Neural crest cell (in vitro differentiated cells): ENCODE measurements at places on chromosomes 2 and 18.

GRCh38 chr18:42532119-42532518 lies 577.1 kb downstream of the PIK3C3 start:
- DNase-seq, result no peak

GRCh38 chr2:239189711-239190131 lies 211.1 kb downstream of the HDAC4 start:
- DNase-seq, result no peak

- no peak for DNase-seq
Measured at GRCh38 chr2:112147382-112148168, 9.4 kb downstream of the FBLN7 start.

- DNase-seq, result no peak
Measured at GRCh38 chr2:214816008-214816533, 6.6 kb upstream of the BARD1 start.

GRCh38 chr2:200144571-200144970 lies 161.9 kb upstream of the SPATS2L start:
- DNase-seq, result no peak

DNA sequence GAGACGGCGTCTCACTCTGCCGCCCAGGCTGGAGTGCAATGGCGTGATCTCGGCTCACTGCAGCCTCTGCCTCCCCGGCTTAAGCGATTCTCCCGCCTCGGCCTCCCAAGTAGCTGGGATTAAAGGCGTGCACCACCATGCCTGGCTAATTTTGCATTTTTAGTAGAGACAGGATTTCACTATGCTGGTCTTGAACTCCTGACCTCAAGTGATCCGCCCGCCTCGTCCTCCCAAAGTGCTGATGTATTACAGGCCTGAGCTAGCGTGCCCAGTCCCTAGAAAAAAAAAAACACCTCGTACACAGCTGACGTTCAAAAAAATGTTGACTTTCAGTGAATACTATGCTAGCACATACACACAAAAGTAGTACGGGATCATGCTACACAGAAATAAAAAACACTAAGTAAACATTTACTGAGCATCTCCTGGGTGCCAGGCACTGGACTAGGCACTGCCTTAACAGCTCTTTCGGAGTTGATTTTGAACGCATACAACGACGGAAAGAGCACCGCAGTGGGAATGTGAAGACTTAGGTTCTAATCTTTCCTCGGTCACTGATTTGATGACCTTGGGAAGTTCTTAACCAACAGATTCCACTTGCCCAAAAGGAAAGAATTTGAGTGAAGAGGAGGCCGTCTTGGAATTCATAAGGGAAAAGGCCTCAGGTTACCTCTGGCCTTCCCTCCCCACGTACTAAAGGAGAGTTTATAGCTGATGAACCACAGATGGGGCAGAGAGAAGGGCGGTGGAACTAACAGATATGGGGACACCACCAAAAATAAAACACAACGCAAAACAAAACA lies 1.1 kb downstream of the DNAJC27 start:
- no peak for DNase-seq

- no peak for DNase-seq
Measured at GRCh38 chr2:848099-848498, 102.5 kb upstream of the SNTG2 start.

DNA sequence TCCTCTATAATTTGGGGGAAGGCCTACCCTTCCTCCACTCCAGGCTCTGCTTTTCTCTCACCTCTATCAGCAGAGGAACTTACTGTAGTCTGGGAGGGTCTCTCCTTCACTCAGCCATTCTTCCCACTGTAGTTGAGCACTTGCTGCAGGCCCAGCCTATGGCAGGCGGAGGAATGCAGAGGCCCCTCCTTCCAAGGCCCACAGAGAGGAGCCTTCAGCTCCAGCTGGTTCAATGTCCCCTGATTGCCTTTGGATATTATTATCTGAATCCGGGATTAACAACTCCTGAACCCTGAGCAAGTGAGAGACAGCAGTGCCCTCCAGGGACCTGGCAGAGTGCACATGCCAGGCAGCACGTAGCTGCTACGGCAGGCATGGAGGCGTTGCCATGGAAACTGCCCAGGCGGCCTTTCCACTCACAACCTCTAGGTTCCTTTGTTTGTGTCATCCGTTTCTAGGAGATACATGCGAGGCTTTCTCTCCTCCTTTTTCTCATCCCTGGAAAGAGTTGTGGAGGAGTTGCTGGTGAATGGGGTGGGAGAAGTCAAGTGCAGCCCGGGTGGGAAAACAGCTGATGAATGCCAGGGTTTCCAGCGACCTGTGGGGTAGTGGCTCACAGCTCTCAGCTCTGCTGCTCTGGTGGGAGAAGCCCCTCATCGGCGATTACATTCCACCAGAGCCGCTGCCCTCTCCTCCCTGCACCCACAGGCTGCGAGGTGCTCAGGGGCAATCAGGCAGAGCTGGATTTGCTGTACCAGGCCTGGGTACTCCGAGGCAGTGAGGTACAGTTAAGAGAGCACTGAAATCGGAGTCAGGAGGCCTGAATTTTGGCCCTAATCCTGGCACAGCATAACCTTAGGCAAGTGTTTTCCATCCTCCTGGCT lies 55.3 kb upstream of the HK2 start:
- DNase-seq, result peak; percentile 56

- DNase-seq, result no peak
Measured at GRCh38 chr2:46954951-46955571, 39.5 kb upstream of the MCFD2 start.

DNA sequence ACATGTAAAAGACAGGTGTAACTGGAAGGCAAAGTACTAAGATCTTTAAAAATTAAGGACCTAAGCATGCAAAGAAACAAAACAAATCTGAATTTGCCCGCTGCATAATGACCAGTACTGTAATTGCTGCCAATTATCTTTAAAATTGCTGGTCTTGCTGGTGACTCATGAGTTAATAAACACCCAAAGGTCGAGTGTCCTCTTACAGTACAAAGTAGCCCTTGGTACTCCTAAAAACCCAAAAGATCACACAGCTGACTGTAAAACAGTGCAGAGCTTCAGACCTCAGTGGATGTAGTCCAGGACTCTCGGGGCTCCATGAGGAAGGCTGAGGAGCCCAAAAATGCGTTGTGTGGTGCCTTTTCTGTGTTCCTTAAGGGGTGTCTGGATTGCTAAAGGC lies 308.7 kb downstream of the CNTNAP5 start:
- no peak for DNase-seq

DNA sequence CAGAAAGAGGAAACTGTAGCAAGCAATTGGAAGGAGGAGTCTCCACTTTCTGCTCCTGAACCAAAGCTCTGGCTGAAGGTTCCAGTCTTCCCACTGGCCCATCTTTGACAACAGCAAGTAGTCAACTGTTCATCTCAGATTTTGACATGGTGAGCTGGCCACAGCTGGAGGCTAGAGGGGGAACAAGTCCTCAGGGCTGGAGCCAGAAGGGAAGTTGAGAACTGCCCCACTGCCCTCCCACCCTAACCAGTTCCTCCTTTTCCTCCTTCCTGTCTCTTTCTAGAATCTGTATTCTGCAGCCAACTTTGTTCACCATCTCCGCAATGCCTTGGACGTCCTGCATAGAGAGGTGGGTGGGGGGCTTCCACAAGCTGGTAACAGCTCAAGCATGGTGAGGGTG lies 105.8 kb downstream of the PLB1 start:
- no peak for DNase-seq

DNA sequence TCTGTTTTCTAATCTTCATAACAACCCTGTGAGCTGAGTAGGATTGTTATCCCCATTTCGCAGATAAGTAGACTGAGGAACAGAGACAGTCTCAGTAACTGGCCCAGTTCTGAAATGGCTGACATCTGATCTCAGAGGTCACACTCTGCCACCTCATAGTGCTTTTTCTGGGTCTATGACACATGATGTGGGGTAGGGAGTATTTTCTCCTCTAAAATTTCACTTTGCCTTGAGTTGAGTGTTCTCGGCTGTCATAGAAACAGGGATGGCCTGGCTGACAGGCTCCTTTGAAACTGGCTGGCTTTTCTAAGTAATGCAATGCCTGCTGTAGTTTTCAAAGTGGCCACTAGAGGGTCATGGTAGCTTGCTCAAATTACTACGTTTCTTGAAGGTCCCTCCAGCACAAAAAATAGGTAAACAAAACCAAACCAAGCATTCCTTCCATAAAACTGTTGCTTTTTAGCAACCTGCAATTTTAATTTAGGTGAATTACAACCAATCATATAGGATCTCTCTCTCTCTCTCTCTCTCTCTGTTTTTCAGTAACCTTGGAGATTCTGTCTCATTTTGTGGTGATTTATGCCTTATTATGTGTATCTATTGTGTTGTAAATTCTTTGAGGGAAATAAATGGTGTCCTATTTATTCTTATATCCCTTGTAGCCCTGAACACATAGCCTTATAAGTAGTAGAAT lies 84.2 kb upstream of the TTN start:
- DNase-seq, result peak; percentile 69

DNA sequence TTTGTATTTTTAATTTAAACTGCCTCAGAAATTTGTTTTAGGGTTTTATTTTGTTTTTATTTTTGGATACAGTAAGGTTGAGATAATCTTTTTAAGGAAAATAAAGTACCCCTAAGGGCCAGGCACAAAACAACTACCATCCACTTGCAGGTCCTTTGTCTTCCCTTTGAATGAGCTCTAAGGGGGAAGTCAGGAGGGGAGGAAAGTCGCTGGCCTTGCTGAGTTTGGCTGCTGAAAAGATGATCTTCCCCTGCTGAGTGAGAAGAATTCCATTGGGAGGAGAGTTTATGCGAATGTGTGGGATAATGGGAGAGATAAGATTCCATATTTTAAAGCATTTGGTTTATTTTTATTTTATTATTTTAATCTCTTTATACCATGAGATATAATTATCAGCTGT lies 100.7 kb downstream of the ARHGAP15 start:
- no peak for DNase-seq

DNA sequence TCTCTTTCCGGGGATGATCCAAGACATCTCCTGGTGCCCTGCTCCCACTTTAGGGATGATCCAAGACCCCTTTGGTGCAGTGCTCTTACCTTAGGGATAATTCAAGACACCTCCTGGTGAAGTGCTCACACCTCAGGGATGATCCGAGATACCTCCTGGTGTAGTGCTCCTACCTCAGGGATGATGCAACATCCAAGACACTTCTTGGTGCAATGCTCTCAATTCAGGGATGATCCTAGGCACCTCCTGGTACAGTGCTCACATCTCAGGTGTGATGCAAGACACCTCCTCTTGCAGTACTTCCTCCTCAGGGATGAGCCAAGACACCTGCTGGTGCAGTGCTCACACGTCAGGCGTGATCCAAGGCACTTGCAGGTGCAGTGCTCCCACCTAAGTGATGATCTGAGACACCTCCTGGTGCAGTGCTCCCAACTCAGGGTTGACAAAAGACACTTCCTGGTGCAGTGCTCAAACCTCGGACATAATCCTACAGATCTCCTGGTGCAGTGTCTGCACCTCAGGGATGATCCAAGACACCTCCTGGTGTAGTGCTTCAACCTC lies 122.3 kb downstream of the ASB1 start:
- DNase-seq, result no peak

DNA sequence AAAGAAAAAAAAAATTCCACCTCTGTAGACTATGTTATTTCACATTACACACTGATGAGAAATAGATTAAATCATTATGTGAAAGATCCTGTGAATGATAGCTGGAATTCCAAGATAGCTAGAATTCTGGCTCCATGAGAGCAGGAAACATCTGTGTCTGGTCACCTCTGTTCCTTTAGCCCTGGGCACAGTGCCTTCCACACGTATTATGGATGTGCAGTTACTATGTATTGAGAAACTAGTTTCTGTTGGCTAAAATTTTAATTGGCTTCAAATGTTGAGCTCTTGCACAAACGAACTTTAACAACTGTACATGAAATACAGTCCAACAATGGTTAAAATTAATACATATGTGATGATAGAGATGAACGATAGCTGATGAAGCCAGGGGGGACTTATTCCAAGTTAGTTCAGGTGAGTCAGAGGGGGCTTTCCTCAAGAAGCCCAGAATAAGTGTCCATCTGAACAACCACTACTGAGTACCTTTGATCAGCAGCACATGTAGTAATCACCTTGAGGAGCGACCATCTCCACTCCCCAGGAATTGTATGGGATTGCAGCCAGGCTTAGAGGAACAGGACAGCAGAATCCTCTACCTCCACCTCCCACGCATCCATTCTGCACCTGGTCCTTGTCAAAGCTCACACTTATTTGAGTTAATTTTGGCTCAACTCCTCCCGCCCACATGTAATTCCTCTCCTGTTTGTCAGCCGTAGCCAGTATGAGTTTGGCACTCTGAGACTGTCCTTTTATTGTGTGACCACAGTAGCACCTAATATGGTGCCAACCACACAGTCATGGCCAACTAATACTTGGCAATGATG lies 68.6 kb downstream of the NABP1 start:
- DNase-seq, result no peak

GRCh38 chr2:47272905-47273758 lies 118.0 kb upstream of the STPG4 start:
- DNase-seq, result no peak

GRCh38 chr2:145160855-145161254 lies 640.9 kb upstream of the ZEB2 start:
- DNase-seq, result no peak

- DNase-seq, result no peak
Measured at GRCh38 chr18:71223486-71223885, 934.6 kb downstream of the SOCS6 start.

GRCh38 chr2:59567151-59567550 lies 986.3 kb downstream of the BCL11A start:
- DNase-seq, result no peak

GRCh38 chr2:24206242-24206641 lies 31.4 kb downstream of the FAM228A start:
- no peak for DNase-seq

DNA sequence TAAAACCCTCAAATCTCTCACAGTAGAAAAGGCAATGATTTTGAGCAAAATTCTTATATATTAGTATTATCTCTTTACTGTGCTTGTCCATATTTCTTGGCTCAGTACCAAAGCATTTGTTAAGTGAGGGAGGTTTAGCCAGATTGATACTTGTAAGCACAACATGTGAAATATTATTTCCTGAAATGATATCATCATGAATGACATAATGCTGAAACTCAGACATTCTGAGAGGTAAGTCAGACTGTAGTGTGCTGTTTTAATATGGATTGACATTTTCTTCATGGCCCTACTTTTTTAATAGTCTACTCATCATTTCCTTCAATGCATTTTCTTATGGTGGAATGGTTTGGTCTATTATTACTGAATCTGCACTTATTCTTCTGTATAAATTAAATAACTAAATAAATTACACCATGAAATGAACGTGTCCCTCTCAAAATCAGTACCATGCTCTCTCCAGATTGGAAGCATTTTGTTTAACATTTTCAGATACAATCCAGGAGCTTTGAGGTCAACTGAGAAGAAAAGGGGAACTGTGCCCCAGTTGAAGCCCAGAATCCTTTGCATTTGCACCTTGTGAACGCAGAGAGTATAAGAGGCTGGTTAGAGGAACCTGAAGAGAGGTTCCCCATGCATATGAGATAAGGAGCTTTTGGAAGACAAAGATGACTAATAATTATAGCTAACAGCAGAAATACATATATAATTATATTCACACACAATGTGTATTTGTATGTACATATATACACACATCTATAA lies 50.1 kb upstream of the CRACDL start:
- no peak for DNase-seq

DNA sequence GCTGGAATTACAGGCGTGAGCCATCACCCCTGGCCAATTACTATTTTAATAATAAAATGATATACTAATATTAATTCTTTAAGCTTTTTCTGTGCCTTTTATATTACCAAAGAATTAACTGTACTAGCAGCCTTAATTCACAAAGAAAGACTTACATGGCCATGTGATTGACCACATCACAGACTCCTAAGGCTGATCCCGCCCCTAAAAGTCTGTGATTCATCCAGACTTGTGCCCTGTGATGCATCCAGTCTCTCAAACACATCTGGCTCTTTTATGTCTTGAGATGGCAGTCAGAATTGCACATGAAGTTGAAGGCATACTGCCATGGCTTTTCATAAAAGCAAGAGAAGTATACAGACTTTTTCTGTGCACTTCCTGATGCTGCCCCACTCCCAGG lies 91.7 kb downstream of the DTNA start:
- DNase-seq, result no peak
